NCI-H460 (cell line): ENCODE measurements at places on chromosomes 1 and 21. TPM values are rescaled to one million over a fixed set of nuclear protein-coding genes. Genes with fewer than 3 reads are reported as not detected.

The SIM2 gene
- 5.6 and 5.7 TPM in 2 replicates for total RNA-seq

The H3-3A gene
- 423 and 472 TPM in 2 replicates for total RNA-seq

The PGLYRP4 gene
- not detected in 2 replicates for total RNA-seq

The NPHS2 gene
- total RNA-seq, result not detected in 2 replicates

The ASCL5 gene
- 0.15 TPM in 1 of 2 replicates, not detected in the other for total RNA-seq

The MFAP2 gene
- 0.49 and 0.52 TPM in 2 replicates for total RNA-seq
